ENCODE measurements at places on chromosomes 11 and 22.

GRCh38 chr22:37529652-37530345 is 10.6 kb upstream of the CARD10 start:
- DNase-seq, result no peak

DNA sequence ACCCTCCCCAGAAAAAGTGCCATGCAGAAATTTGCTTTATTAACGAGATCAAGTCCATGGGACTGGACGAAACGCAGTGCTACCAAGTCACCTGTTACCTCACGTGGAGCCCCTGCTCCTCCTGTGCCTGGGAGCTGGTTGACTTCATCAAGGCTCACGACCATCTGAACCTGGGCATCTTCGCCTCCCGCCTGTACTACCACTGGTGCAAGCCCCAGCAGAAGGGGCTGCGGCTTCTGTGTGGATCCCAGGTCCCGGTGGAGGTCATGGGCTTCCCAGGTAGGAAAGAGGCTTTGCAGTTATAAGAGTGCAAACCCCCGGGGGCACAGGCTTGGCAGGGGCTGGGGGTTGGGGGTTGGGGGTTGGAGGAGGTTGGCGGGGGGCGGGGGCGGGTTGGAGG is 4.2 kb downstream of the APOBEC3H start:
- DNase-seq, result no peak

DNA sequence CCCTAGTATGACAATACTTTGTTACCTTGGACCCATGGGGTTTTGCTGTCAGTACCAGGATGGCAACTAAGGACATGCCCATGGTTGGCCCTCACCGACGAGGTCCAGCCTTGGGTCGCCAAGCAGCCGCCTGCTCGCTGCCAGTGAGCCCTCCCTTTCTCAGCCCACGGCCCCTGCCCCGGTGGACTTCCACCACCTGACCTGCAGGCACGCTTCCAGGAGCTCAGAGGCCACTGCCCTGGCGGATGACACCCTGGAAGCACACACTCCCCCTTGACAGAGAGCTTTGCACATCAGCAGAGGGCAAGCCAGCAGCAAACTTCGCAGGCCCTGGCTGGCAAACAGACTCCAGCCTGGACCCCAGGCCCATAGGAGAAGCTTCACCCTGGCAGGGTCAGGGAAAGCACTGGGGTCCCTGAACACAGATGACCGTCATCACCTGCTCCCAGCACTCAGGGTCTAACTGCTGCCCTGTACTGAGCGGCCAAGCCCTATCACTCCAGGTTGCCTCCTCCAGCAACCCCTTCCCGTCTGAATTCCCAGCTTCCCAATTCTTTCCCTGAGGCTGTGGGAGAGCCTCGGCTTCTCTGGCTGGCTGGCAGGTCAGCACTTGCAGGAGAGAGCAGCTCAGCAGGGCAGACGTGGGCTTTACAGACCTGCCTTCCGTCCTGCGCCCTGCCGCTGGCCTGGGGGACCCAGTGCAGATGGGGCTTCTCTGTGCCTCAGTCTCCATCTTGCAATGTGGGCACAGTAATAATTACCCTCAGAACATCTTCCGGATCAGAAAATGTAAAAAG is 2.7 kb upstream of the PPARA start:
- no peak for DNase-seq

DNA sequence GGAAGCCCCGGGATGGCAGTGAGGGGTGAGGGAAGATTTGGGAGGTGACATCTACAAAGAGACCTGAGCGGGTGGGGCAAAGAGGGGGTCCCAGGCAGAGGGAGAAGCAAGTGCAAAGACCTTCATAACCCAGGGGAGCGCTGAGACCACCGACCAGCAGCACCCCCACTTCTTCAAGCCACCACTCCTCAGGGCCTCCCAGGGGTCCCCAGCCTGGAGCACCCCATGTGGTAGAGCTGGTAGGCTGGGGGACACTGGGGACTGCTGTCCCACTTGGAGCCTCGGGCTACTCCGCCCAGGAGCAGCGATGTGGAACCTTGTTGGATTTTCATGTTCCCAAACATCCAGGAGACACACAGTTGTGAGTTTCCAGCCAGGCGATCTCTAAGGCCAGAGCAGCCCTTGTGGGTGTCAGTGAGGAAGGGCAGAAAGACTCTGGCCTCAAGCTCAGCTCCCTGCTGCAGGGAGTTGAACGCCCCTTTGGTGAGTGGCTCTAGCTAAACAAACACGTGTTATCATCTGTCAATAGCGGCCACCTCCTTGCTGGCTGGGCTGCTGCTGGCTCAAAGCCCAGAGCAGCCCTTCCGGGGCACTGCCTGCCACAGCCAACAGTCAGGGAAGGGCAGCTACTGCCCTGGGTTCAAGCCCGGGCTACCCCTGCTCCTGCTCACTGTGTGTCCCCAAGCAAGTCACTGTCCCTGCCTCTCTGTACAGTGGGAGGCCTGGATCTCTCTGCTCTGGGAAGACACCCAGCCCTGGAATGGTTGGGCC is 25.7 kb upstream of the CHKA start:
- DNase-seq, result peak; percentile 83

GRCh38 chr22:26525946-26526564 is 13.8 kb upstream of the TFIP11 start:
- no peak for DNase-seq

- DNase-seq, result no peak
These were observed 114.2 kb upstream of the TP53AIP1 start for GRCh38 chr11:129056916-129057315.

DNA sequence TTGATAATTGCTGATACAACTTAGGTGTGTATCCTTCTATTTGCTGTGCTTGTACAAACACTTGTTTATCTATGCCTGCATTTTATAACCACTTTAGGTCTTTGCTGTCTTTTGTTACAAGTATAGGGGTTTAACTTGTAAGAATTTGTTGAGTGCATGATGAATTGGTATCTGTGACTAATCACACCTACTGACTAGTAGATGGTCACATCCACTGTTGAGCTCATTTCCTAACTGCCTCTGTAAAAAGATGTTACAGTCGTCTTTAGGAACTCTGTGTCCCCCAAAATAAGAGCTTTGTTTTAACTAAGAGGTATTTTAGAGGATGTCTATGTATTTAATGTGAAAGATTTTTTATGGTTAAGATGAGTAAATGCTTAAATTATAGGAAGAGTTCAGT is 60.5 kb downstream of the HIPK3 start:
- no peak for DNase-seq

- no peak for DNase-seq
These were observed 2.5 kb upstream of the SUSD2 start for GRCh38 chr22:24178502-24179440.

DNA sequence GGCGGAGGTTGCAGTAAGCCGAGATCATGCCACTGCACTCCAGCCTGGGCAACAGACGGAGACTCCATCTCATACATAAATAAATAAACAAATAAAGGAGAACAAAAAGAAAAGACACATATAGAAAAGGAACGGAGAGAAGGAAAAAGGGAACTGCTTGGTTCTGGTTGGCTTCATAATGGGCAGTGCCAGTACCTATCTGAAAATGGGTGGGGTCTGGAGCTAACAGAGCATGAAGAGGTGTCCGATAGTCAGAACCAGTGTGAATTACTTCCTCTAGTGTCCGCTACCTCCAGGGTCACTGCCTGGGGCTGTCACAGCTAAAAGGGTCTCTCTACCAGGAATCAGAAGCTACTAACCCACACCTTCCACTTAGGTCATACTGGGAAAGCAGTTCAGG is 27.2 kb upstream of the TTC28 start:
- no peak for DNase-seq

GRCh38 chr22:48145738-48146137 is 1383.3 kb downstream of the TBC1D22A start:
- peak; percentile 11 for DNase-seq

- no peak for DNase-seq
These were observed 17.2 kb upstream of the CTSD start for GRCh38 chr11:1780700-1781592.

- DNase-seq, result no peak
These were observed 11.5 kb upstream of the PEX26 start for GRCh38 chr22:18066181-18066859.

- DNase-seq, result peak; percentile 7
These were observed 294.5 kb downstream of the BRD1 start for GRCh38 chr22:49532869-49533802.

DNA sequence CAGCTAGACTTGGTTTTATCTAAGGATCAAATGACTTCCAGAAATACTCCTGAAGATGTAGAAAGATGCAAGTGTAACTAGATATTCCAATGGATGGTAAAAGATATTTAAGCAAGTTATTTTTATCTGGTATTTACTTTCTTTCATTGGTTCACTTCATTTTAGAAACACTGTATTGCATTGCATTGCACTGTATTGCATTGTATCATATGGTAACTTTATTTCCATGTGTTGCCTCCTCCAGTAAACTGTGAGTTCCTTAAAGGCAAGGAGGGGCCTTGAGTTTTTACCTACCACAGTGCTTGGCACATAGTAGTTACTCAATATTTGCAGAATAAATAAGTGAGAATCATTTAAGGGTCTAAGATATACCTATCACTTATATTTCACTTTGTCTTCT is 31.8 kb upstream of the FLI1 start:
- DNase-seq, result no peak

DNA sequence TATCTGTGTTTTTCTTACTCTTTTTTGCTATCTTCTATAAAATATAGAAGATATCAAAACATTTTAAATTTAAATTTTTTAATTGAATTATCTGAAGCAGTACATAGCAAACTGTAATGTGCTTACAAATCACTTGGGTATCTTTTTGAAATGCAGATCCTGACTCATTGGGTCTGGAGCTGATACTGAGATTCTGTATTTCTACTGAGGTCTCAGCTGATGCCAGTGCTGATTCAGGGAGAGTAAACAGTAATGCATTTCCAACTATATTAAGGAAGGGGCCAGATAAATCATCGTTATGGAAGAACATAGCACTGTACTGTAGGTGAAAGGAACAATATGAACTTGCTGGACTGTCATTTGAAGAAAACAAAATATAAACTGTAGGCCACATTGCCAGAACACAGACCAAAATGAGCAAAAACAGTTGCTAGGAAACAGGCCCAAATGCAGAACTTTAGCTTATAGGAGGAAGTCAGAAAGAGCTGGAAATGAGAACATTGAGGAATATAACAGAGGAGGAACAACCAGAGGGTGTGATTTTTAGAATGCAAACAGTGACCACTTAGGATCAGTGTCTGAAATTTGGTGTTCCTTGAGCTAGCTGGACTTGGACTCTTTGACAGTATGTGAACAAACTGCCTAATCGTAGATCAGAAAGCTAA is 3.3 kb downstream of the ARL14EP start:
- no peak for DNase-seq

DNA sequence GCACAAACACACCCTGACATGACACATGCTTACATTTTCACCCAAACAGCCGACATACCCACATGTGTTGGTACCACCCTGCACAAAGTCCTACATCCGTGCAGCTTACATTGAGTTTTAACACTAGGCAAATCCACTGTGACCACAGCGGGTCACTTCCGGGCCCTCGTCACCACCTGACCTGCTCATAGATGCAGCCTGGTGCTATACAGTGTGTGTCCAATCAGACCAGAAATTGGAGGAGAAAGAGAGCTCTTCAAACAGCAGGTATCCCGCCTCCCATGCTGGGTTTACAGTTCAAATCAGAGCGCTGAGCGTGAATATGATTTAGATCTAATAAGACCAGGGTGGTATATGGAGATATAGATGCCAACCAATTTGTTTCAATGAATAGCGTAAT is 35.4 kb downstream of the PHF21B start:
- no peak for DNase-seq

GRCh38 chr11:79485694-79486093 is 44.9 kb upstream of the TENM4 start:
- no peak for DNase-seq

DNA sequence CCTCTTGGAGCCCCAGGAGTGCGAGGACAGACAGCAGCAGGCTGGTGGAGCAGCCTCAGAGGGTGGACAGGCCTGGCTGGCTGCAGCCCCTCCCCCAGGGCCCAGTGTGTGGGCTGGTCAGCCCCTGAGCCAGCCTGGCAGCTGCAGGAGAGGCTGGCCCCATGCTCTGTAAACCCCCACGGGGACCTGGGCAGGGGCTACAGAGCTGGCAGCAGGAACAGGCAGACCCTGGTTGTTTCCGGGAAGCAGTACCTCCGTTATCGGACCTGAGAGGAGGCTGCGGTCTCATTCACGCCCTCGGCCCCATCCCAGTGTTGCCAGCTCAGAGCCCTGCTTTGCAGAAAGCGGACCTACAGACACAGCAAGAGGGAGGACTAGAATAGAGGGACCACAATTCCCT is 38.5 kb upstream of the COMT start:
- no peak for DNase-seq

DNA sequence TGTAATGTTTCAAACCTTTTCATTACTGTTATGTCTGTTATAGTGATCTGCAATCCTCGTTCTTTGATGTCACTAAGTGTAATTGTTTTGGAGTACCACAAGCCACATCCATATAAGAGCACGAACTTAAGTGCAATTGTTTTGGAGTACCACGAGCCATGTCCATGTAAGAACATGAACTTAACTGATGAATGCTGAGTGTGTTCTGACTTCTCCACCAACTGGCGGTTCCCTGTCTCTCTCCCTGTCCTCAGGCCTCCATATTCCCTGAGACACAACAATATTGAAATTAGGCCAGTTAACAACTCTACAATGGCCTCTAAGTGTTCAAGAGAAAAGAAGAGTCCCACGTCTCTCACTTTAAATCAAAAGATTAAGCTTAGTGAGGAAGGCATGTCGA is 23.5 kb downstream of the TESMIN start:
- DNase-seq, result no peak

- no peak for DNase-seq
These were observed 36.0 kb downstream of the PRCP start for GRCh38 chr11:82864268-82864667.

DNA sequence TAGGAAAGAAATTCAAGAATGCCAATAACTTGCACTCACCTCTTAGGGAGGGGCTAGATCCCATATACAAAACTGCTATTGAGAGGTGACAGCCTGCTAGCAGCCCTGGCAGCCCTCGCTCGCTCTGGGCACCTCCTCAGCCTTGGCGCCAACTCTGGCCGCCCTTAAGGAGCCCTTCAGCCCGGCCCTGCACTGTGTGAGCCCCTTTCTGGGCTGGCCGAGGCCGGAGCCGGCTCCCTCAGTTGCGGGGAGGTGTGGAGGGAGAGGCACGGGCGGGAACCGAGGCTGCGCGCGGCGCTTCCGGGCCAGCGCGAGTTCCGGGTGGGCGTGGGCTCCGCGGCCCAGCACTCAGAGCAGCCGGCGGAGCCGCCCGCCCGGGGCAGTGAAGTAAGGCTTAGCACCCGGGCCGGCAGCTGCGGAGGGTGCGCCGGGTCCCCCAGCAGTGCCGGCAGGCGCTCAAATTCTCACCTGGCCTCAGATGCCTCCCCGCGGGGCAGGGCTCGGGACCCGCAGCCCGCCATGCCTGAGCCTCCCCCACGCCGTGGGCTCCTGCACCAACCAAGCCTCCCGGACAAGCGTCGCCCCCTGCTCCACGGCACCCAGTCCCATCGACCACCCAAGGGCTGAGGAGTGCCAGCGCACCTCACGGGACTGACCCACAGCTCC is 329.9 kb downstream of the FAM181B start:
- DNase-seq, result no peak

GRCh38 chr11:11867720-11868119 is 25.9 kb downstream of the USP47 start:
- no peak for DNase-seq

- DNase-seq, result no peak
These were observed 435.1 kb upstream of the CCDC90B start for GRCh38 chr11:83721263-83721662.
